ENCODE measurements at places on chromosomes 3 and 15. TPM values are rescaled to one million over a fixed set of nuclear protein-coding genes. Genes with fewer than 3 reads are reported as not detected.

DNA sequence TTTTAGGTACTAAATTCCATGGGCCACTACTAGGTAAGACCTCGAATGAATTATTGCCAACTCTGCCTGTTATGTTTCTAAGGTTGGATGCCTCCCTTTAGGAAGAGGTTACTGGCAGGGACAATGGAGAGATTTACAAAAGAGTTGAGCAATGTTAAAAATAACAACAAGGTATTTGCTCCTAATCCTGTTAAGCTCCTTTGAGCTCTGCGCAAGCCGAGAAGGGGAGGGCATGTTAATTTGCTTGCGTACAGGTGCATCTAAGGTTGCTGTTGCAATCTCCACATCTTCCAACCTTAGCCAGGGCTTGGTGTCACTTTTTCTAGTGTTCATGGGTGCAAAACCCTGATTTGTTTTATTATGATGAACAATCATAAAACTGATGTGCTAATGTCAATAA is 161.5 kb upstream of the TPM1 start:
- H3K27ac ChIP-seq = no peak overlapping the region
- no peaks in the 10 kb centered on the region for H3K36me3 ChIP-seq
- DNase-seq = no peak
- no peaks in the 10 kb centered on the region for H3K4me1 ChIP-seq

DNA sequence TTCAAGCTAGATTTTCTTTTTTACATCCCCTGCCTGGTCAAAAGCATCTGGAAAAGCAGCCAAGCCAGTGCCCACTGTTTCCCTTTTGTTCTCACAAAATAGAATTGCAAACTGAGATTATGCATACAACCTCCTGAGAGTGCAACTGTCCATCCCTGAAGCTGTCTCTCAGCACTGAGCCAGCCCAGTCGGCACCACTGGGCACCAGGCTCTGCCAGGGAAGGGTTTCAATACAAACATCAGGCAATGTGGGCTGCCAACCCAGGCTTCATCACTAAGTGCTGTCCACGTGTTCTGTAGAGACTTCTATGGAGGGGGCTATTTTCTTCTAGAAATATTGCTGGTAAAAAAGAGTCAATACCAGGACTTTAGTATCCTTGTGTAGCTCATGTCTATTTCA is 356.3 kb upstream of the TBL1XR1 start:
- no peak for DNase-seq
- no peaks in the 10 kb centered on the region for H3K36me3 ChIP-seq
- no peak overlapping the region for H3K4me3 ChIP-seq

Gene C3orf18
- 3.3 TPM for total RNA-seq

Gene AMOTL2
- total RNA-seq = not detected

DNA sequence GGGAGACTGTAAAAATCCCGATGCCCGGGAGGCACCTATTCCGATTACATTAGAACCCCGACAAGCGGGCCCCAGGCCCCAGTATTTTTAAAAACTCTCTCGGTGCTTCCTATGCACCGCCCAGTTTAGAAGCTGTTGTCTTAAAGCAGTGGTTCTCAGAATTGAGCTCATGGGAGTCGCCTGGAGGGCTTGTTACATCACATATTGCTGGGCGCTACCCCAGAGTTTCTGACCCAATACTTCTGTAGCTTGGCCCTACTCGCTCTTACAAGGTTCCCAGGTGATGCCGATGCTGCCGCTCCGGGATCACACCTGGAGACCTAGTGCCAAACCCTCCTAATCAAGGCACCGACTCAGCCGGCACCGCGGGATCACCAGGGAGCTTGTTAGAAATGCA is 35.2 kb downstream of the CPN2 start:
- peaks cover 6% of the 10 kb centered on the region for H3K4me1 ChIP-seq
- H3K27ac ChIP-seq = no peak overlapping the region
- H3K27me3 ChIP-seq = no peaks in the 10 kb centered on the region
- no peak for DNase-seq
- H3K36me3 ChIP-seq = no peaks in the 10 kb centered on the region
- peak overlapping the region; percentile 62 for H3K4me3 ChIP-seq

Gene INSYN1
- not detected for total RNA-seq

DNA sequence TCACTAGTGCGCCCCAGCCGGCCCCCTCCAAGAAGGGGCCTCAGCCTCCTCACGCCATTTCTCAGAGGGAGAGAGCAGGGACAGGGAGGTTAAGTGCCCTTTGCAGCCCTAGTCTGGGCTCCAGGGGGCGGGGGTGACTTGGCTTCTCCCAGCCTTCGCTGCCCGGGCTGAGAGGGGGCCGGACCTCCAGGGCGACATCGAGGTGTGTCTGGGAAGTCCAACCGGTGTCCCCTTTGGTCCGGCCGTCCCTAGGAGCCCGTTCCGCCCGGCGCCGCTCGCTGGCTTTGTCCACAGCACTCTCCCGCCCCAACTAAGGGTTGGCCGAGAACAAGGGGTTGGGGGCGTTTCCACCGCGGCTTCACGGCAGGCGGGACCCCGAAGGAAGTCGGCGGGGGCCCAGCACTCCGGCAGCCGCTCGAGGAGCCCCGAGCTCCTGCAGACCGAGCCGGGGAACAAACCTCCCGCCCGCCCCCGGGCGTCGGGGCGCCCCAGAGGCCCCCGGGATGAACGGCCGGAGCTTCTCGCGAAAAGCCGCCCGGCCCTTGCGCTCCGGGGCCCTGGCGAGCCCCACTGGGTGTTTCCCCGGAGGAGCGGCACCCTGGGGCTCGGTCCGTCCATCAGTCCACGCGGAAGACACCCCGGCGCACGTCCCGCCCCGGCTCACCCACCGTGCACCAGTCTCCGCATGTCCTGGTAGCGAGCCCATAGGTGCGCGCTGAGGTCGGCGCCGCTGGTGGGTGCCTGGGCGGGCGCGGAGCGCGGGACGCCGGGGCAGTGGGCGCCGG is 627 bp downstream of the NT5DC2 start:
- H3K27me3 ChIP-seq = no peaks in the 10 kb centered on the region
- DNase-seq = peak; percentile 55
- H3K36me3 ChIP-seq = no peaks in the 10 kb centered on the region

- H3K27me3 ChIP-seq = no peaks in the 10 kb centered on the region
- H3K36me3 ChIP-seq = no peaks in the 10 kb centered on the region
- H3K27ac ChIP-seq = no peak overlapping the region
- peak; percentile 74 for DNase-seq
- no peaks in the 10 kb centered on the region for H3K4me1 ChIP-seq
Measured at GRCh38 chr3:143951351-143951971, 20.2 kb upstream of the DIPK2A start.

Gene PEX5L
- 0.60 TPM for total RNA-seq

DNA sequence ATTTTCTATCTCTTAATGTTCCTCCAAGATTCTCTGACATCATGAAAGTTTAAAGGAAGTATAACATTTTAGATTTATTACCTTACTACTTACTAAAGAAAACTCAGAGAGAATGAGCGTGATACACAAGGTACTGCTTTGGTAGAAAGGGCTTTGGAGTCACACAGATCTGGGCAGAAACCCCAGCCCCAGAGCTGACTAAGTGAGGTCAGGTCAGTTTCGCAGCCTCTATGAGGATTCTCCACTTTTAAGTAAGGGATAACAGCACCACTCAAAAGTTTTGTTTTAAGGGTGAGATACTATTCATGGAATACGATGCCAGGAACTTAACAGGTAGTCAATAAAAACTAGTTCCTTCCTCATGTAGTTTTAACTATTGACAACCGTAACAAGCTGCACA is 76.1 kb downstream of the CLDN11 start:
- H3K27me3 ChIP-seq = no peaks in the 10 kb centered on the region
- no peaks in the 10 kb centered on the region for H3K36me3 ChIP-seq
- H3K4me1 ChIP-seq = peaks cover 8% of the 10 kb centered on the region
- DNase-seq = no peak
- H3K4me3 ChIP-seq = no peak overlapping the region
- no peak overlapping the region for H3K27ac ChIP-seq

Gene ILDR1
- total RNA-seq = 0.52 TPM

GRCh38 chr3:144296808-144297207 is 325.2 kb downstream of the DIPK2A start:
- H3K4me3 ChIP-seq = no peak overlapping the region
- no peaks in the 10 kb centered on the region for H3K27me3 ChIP-seq
- H3K4me1 ChIP-seq = no peaks in the 10 kb centered on the region
- DNase-seq = no peak
- no peaks in the 10 kb centered on the region for H3K36me3 ChIP-seq
- H3K27ac ChIP-seq = no peak overlapping the region

GRCh38 chr3:114234745-114235144 is 2.6 kb downstream of the ZNF80 start:
- H3K36me3 ChIP-seq = no peaks in the 10 kb centered on the region
- H3K27ac ChIP-seq = no peak overlapping the region
- no peak for DNase-seq

DNA sequence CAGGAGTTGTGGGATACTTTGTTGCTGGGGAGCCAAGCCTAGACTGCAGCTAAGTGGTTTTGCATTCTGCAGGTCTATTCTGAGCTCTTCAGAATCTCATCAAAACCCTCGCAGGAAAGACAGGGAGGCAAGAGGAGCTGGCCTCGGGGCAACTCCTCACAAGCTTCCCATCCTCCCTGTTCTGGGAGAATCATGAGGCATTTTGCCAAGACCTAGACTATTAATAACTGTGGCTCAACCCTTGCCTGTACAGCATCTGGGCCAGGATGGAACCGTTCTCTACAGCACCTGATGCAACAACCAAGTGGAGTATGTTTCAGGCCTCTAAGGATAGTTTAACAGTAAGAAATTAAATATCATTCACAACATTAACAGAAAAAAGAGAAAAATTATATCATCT is 20.2 kb upstream of the SLC6A20 start:
- H3K4me3 ChIP-seq = no peak overlapping the region
- H3K4me1 ChIP-seq = no peaks in the 10 kb centered on the region
- no peak overlapping the region for H3K27ac ChIP-seq
- H3K36me3 ChIP-seq = no peaks in the 10 kb centered on the region
- DNase-seq = no peak

Gene CELSR3
- total RNA-seq = 7.0 TPM

Gene MOBP
- total RNA-seq = not detected

GRCh38 chr3:100489118-100489517 is 3.3 kb upstream of the TMEM45A start:
- H3K27me3 ChIP-seq = no peaks in the 10 kb centered on the region
- H3K4me1 ChIP-seq = peaks cover 11% of the 10 kb centered on the region
- no peaks in the 10 kb centered on the region for H3K36me3 ChIP-seq
- no peak overlapping the region for H3K27ac ChIP-seq
- DNase-seq = peak; percentile 15

DNA sequence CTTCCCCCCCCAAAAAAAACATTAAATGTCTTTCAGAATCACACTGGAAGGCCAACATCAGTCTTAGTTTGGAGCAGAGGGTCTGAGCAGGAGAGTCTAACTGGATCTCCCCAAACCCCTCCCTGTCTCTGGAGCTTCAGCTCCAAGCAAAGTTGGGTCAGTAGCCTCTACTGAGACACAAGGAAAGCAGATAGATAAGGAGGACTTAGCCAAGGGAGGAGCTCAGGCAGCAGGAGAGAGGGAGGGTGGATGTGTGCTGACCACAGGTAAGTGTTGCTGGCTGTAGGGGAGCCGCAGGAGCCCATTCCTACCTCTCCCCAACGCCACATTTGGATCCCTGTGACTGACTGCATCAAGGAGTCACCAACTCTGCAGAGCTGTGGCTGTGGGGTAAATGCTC is 7.0 kb downstream of the PLCB2 start:
- no peak overlapping the region for H3K4me3 ChIP-seq
- H3K27ac ChIP-seq = no peak overlapping the region
- no peak for DNase-seq

GRCh38 chr15:66035901-66036300 is 166.6 kb downstream of the RAB11A start:
- no peak for DNase-seq
- H3K4me3 ChIP-seq = no peak overlapping the region
- H3K27me3 ChIP-seq = peaks cover 3% of the 10 kb centered on the region

Gene SPTBN5
- 0.11 TPM for total RNA-seq

GRCh38 chr3:149512073-149512782 is 37.7 kb downstream of the TM4SF4 start:
- H3K27ac ChIP-seq = no peak overlapping the region
- no peaks in the 10 kb centered on the region for H3K36me3 ChIP-seq
- peak; percentile 54 for DNase-seq

- no peak overlapping the region for H3K27ac ChIP-seq
- no peak for DNase-seq
- H3K27me3 ChIP-seq = no peaks in the 10 kb centered on the region
- H3K36me3 ChIP-seq = no peaks in the 10 kb centered on the region
Measured at GRCh38 chr3:57706462-57706861, 13.6 kb upstream of the DENND6A start.

Gene CD200
- not detected for total RNA-seq

DNA sequence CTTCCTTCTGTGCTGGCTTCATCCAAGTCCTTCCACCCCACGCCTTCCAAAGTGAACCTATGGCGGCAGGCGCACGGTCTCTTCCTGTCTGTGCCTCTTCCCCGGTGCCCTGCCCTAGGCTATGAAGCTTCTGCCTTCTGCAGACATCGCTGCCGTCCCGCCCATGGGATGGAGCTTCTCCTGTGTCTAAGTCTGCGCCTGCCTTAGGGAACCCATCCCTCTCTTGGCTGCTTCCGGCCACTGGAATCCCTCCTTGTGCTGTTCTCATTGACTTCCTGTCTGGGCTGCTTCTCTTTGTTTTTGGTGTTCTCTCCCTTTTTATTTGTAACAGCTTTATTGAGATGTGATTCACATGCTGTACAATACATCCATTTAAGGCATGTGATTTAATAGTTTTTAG is 17.2 kb downstream of the CHCHD6 start:
- DNase-seq = no peak
- no peaks in the 10 kb centered on the region for H3K4me1 ChIP-seq
- no peaks in the 10 kb centered on the region for H3K27me3 ChIP-seq
- H3K4me3 ChIP-seq = no peak overlapping the region
- H3K27ac ChIP-seq = no peak overlapping the region
- H3K36me3 ChIP-seq = no peaks in the 10 kb centered on the region

Gene BOC
- 0.47 TPM for total RNA-seq

GRCh38 chr3:153210146-153210545 is 48.1 kb downstream of the RAP2B start:
- H3K4me1 ChIP-seq = no peaks in the 10 kb centered on the region
- no peak for DNase-seq
- H3K27me3 ChIP-seq = no peaks in the 10 kb centered on the region
- H3K4me3 ChIP-seq = no peak overlapping the region
- H3K36me3 ChIP-seq = no peaks in the 10 kb centered on the region

GRCh38 chr3:9727041-9727595 is 4.4 kb upstream of the BRPF1 start:
- DNase-seq = peak; percentile 90
- peaks cover 19% of the 10 kb centered on the region for H3K4me1 ChIP-seq
- H3K4me3 ChIP-seq = peak overlapping the region; percentile 50
- H3K27ac ChIP-seq = no peak overlapping the region
- H3K27me3 ChIP-seq = no peaks in the 10 kb centered on the region

Gene RBPMS2
- total RNA-seq = not detected

Gene RTP3
- total RNA-seq = not detected

GRCh38 chr3:188788621-188789081 is 383.1 kb upstream of the TPRG1 start:
- peak overlapping the region; percentile 36 for H3K4me3 ChIP-seq
- no peaks in the 10 kb centered on the region for H3K36me3 ChIP-seq
- H3K4me1 ChIP-seq = peaks cover 43% of the 10 kb centered on the region
- no peaks in the 10 kb centered on the region for H3K27me3 ChIP-seq

Data from Karpas-422 (cell line).